ENCODE measurements at places on chromosomes 2 and 18.

DNA sequence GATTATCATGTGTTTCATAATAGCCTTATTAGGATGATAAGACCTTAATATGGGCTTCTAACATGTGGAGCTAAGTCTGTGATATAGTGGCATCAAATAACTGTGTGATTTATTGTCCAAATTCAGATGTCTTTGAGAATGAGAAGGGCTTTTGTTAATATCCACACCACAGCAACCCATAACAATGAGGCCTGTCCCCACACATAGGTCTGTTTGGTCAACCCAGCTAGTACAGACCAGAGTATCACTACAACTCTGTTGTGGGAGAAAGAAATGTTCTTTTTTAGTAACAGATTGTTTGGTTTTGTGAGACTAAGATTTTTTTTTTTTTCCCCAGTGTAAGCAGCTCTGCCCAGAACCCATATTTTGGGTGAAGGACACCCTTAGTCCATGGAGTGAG is 439.2 kb downstream of the PIK3C3 start:
- no peak for DNase-seq

- no peak for DNase-seq
These were observed 601.0 kb downstream of the SLC4A3 start for GRCh38 chr2:220228310-220229006.

DNA sequence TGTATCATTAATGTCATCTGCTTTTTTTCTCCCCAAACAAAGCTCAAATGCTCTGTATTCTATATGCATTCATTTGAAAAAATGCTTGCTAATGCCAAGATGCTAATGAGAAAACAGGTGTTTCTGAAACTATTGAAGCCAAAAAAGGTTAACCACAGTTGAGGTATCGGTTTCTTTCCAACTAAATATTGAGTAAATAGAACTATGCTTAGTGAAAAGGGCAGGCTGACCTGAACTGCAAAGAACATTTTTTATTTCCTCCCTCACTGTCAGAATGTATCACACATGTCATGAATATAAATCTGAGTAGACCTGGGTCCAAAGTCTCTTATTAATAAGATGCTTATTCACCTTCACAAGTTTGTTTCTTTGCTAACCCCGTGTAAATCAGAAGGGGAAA is 866.6 kb downstream of the CPS1 start:
- DNase-seq: no peak

GRCh38 chr2:144937066-144937465 is 417.1 kb upstream of the ZEB2 start:
- DNase-seq: no peak

- no peak for DNase-seq
These were observed 132.7 kb downstream of the TSN start for GRCh38 chr2:121888189-121888557.

- no peak for DNase-seq
These were observed 38.3 kb upstream of the WDR75 start for GRCh38 chr2:189402932-189403331.

DNA sequence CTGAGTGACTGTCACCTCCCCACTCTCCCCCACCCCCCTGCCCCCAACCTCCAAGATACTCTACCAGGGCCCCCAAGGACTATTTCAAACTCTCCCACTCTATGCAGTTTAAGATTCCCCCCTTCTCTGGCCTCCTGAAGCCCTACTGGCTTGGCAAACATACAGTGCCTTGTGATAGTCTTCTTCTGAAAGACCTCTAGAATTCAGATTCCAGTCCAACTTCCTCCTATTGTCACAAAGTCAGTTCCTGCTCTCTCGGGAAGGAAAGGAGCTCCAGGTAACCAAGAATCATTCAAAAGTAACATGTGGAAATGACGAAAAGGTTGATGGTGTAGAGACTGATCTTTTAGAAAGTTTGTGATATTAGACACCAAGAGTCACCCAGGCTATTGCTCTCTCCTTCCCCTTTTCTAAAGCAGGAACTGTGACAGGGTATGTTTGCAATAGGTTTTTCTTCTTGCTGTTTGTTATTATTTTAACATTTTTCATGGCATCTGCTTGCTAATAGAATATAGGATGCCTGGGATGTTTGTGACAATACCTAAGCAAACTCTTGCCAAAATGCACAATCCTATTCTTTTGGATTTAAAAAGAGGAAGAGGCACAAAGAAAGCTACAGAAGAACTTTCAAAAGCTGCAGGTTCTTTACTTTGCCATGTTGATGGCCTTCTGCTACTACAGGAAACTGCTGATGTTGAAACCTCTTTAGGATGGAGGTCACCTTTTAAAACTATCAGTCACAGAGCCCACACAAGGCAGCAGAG is 93.5 kb upstream of the MGAT4A start:
- no peak for DNase-seq

DNA sequence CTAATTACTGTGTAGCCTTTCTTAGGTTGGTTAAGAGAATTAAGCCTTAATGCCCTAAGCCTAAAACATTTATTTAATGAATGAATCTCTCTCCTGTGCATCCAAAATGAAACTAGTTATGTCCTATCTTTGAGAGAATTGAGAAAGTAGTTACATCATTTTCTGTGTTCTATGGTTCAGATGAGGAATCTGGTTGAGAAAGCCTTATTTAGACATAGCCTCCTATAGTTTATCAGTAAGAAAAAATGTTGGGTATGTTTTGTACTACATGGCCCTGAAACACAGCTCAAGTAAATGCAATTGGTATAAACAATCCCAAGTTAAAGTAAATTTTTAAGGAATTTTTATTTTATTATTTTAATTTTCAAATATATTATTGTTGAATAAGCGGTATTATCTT is 25.9 kb upstream of the RAMP1 start:
- DNase-seq: no peak

- DNase-seq: no peak
These were observed 112.6 kb downstream of the COPS8 start for GRCh38 chr2:237198164-237198855.

DNA sequence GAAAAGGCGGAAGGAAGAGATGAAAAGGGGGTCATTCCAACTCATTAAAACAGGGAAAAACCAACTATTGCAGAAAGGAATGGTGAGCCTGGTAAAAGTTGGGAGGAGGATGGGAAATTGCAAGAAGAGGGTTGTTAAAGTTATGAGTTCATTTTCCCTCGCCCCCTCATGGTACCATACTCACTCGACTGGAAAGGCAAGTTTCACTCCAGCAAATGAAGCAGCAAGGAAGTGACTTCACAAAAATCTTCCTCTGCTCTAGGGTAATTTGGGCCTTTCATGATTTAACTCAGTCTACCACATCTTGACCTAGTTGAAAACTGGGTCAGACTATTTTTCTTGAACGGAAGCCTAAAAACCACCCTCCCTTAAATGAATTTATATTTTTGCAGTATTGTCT is 22.8 kb upstream of the DAW1 start:
- no peak for DNase-seq

Data from neuronal stem cell (in vitro differentiated cells).